ENCODE measurements at places on chromosomes 4 and X.
A peak's percentile ranks its signal among the peaks of the same experiment; 100 is the strongest.

DNA sequence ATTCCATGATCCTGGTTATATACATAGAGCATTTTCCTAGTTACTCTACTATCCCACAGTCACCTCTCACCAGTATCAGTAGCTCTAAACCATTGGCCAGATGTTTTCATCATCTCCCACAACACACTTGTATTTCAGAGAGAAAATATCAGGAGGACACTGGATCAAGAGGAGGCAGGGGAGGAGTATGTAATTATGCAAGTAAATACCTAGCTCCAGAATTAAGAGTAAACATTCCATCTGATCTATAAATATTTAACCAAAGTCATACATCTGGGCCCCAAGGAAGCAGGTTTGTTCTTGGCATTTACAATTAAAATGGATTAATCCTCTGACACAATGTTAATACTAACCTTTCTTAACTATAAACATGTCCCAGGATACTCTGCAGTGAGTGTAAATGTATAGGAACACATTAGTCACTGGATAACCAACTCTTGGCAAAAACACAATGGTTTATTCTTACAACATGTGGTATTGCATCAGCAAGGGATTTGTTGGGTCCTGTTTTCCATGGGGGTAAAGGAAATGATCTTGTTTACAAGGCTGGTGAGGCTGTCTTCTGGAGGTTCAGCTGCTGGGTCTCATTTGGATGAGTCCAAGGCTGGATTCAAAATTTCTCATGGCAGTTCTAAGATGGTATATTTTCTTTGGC, 170.1 kb downstream of the ATG4A start:
- DNase-seq: no peak

- no peak for DNase-seq
Observed at GRCh38 chrX:2461711-2462016, 39.1 kb downstream of the DHRSX start.

DNA sequence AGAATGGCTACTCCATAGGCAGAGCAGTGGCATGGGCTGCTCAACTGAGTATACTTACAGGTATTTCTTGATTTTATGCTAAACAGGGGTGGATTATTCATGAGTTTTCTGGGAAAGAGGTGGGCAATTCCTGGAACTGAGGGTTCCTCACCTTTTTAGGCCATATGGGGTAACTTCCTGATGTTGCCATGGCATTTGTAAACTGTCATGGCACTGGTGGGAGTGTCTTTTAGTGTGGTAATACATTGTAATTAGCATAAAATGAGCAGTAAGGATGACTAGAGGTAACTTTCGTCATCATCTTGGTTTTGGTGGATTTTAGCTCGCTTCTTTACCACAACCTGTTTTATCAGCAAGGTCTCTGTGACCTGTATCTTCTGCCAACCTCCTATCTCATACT, 48.2 kb upstream of the HPSE start:
- DNase-seq: no peak

- DNase-seq: no peak
Observed at GRCh38 chr4:173038192-173038896, 130.3 kb upstream of the GALNT7 start.

GRCh38 chr4:142091691-142092182, 455.4 kb downstream of the IL15 start:
- DNase-seq: no peak

- no peak for DNase-seq
Observed at GRCh38 chr4:129532573-129532972, 436.6 kb downstream of the C4orf33 start.

- DNase-seq: no peak
Observed at GRCh38 chr4:52001616-52002015, 18.5 kb downstream of the LRRC66 start.

GRCh38 chrX:39398215-39398962, 597.1 kb downstream of the MID1IP1 start:
- peak; percentile 19 for DNase-seq

- DNase-seq: no peak
Observed at GRCh38 chrX:22021751-22022324, 10.3 kb upstream of the PHEX start.

DNA sequence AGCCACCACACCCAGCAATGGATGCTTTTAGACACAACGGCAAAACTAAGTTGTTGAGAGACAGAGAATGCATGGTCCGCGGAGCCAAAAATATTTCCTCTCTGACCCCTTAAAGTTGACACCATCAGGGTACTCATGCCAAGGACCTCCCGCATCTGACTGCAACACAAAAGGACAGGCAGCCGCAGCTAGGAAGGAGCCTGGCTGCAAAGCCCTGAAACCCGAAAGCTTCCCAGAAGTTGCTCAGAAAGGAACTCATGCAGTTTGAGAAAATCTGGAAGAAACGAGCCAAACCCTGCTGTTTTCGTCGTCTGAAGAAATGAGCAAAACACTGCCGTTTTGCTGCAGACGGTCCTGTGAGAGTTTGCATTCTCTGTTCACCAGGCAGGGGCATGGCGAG, 16.5 kb downstream of the DHRSX start:
- no peak for DNase-seq

DNA sequence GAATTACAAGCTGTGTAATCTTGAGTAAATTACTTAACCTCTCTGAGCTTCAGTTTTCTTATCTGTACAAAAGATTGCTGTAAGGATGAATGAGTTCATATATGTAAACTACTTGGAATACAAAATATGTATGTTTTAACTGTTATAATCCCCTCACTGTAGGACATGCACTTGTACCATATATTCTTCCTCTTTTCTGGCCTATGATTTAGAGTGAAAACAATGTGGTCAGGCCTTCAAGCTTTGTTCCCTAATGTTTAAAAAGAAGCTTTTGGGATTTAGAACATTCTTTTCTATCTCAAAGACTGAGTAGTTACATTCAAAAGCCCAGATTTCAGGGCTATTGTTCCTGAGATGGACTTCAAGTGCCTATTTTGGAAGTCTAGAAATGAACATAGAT, 26.7 kb upstream of the GPRIN3 start:
- DNase-seq: no peak

DNA sequence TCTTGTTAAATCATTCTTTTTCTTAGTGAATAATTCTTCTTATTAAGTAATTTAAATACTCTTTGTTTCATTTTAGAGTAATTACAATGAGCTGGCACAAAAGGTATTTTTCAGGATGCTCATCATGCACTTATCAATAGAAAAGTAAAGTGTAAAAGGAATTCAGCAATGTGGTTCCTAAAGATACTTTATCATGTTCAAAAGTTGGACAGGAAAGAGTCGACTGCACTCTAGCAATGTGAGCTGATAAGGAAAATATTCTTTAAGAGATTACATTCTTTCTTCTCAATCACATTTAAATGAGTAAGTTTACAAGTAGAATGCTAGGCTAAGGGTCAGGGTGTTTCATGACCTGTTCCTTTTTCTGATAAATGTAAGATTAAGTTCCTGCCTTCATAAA, 609.5 kb upstream of the FAM241A start:
- DNase-seq: no peak

DNA sequence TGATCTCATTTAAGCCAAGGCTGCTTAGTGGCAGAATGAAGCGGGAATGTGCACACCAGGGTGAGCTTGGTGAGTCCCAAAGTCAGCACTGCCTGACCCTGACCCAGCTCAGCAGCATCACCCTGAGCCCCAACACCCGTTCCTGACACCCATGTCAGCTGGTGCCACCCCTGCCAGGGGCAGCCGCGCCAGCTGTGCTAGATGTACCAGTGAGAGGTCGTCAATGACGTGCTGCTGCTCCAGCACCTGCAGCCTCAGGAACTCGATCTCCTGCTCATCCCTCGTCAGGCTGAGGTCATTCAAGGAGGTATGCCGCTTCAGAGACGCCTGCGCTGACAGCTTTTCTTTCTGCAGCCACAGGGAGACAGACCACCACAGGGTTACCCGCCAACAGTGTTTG, 61.7 kb upstream of the C4orf50 start:
- no peak for DNase-seq

DNA sequence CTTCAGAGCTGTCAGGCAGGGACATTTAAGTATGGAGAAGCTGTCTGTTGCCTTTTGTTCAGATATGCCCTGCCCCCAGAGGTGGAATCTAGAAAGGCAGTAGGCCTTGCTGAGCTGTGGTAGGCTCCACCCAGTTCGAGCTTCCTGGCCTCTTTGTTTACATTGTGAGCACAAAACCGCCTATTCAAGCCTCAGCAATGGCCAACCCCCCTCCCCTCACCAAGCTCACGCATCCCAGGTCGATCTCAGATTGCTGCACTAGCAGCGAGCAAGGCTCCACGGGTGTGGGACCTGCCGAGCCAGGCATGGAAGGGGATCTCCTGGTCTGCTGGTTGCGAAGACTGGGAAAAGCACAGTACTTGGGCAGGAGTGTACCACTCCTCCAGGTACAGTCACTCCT, 59.3 kb downstream of the ZNF674 start:
- DNase-seq: no peak

DNA sequence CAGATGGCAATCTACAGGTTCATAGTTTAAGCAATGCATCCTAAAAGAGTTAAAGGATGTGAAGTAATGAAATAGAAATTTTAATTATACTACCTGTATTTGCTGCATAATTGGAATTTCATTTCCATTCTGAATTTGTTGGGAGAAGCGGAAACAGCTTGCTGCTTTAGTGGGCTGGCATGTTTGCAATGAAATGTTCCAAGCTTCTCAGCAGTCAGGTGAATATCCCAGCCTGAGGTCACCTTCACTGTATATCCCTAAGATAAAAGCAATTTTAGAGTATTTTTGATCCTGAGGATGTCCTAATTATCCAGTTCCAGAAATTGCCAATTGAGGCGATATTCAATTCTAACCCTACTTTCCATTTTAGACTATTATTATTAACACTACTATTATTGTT, 136.1 kb upstream of the ARSJ start:
- DNase-seq: no peak

GRCh38 chr4:38968668-38969067, 63.5 kb downstream of the TMEM156 start:
- no peak for DNase-seq

DNA sequence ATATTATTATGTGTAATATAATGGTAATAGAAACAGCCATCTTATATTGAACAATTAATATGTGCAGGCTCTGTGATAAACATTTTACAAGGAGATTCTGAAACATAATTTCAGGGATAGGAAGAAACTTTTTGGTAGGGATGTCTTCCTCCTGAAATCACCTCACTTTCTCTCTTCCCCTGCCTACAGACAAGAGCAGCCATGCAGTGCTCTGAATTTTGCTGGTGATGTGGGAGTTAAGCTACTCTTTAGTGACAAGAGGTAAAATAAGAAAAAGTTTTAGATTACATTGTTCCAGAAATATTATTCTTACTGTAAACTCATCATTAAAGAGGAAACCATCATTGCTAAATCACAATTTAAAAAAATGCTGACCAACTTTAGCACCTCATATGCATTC, 36.1 kb downstream of the LARP7 start:
- no peak for DNase-seq

DNA sequence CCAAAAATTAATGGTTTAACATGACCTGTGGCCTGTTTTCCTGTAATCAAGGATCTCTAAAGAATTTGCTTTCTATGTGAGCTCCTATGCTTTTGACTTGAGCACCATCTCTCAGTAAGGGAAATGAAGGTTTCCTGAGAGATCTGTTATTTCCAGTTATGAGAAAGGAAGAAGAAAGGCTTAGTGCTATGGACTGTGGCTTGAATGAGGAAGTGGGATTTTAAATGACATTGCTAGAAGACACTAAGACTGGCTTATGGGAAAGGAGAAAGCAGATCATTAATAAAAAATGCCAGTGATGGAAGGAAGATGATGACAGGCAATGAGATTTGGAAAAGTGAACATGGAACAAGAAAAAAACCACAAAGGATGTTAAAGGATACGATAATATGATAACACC, 285.4 kb downstream of the OPHN1 start:
- DNase-seq: no peak
